Right lobe of liver (tissue), 6 donors: ENCODE measurements at places on chromosomes 13 and 19.

DNA sequence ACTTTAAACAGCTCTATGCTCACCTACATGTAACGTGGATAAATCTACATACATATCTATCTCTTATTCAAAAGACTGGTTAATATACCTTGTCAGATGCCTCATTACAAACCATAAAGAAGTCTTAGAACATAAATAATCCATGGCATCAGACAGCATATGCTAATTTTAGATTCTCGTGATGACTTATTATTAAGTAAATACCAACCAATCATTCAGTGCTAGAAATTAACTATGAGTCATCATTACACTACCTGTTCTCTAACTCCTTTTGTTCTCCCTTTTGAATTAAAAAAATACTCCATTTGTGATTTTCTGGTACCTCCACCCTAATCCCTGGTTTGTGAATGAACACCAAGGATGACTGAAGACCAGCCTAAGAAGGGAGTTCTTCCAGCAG, 754.3 kb upstream of the ARGLU1 start:
- no peak for DNase-seq

DNA sequence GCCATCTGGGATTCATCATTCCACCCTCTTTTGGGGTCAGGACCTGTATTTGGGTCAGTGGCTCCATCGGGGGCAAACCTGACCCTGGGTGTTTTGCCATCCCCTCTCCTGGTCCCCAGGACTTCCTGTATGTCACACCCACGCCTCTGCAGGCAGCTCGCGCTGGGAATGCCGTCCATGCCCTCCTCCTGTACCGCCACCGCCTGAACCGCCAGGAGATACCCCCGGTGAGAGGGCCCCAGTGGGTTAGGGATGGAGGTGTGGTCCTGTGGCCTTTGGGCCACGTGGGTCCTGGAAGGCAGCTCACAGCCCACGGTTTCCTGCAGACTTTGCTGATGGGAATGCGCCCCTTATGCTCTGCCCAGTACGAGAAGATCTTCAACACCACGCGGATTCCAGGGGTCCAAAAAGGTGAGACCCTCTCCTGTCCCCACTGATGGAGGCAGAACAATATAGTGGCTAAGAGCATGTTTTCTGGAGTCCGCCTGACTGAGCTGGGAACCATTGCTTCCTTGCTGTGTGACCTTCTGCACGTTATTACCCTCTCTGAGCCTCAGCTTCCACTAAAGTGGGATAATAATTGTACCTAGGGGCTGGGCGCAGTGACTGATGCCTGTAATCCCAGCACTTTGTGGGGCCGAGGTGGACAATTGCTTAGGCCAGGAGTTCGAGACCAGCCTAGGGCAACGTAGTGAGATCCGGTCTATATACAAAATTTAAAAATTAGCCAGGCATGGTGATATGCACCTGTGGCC, 14.1 kb downstream of the CPT1C start:
- no peak for DNase-seq

DNA sequence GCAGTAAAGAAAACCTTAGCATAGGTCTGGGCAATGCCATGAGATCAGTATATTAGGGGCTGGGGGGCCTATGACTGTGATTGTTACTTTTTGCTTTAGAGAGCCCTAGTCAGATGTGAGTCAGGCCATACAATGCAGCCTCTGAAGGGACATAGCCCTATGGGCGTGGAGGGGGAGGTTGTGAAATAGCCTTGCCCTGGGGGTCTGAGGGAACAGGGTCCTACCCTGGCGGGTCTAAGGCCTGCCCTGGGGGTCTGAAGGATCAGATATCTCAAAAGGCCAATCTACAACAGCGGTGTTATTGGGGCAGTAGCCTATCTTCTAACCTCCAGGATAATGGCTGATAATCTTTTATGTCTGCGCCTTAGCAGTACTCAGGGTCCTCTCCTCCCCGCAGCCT, 13.8 kb upstream of the SLC1A5 start:
- DNase-seq = no peak

- peak; percentile 39 for DNase-seq
Measured at GRCh38 chr19:48638831-48639381, 1.7 kb upstream of the DBP start.

- no peak for DNase-seq
Measured at GRCh38 chr19:44525721-44526430, 3.6 kb downstream of the CEACAM20 start.

DNA sequence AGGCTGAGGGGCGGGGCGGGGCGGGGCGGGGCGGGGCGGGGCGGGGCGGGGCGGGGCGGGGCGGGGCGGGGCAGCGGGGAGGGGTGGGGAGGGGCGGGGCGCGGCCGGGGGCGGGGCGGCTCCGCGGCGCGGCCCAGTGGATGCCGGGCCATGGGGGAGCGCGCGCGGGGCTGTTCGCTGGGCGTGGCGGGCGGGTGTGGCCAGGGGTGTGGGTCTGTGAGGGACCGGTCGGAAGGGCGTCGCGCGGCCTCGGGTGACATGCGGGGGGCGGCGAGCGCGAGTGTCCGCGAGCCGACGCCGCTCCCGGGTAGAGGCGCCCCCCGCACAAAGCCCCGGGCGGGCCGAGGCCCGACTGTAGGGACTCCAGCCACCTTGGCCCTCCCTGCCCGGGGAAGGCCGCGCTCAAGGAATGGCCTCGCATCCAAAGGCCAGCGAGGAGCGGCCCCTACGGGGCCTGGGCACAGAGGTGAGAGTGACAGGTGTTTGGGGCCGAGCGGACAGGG, at the start of gene ZFP28:
Gene ZFP28 (plus strand): TSS at position 188 of the 503 bp plus-strand sequence. CDS start 71 bp downstream, at position 259.
- DNase-seq = peak; percentile 75

DNA sequence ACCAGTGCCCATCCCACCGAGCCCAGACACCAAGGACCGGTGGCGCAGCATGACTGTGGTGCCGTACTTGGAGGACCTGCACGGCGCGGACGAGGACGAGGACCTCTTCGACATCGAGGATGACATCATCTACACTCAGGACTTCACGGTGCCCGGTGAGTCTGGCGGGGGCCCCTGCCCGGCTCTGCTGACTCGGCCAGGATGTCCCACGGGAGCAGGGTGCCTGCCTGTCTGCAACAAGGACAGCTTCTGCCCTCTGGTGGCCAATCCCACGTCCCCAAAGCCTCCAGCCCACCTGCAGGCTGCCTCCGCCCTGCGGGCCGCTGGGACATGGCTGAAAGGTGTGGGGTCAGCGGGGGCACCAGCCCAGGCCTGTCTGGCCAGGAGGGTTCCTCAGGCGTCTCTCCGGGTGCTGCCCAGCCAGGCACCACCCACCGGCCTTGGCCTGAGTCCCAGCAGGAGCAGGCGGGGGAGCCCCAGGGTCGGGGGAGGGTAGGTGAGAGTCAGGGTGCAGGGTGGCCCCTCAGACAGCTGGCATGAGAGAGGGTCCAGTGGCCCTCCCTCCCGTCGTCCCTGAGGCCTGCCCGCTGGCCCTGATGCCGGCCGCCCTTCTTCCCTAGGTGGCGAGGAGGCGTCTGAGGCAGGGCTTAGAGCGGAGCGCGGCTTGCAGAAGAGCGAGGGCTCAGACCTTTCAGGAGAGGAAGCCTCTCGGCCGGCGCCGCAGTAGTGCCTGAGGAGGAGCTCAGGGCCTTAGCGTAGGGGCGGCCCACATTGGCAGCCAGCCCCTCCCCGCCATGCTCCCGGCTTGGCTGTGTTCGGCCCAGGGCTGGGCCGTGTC, 14.6 kb downstream of the CBARP start:
- DNase-seq = no peak

GRCh38 chr19:41298348-41298964, 11.5 kb upstream of the CCDC97 start:
- DNase-seq = peak; percentile 42

DNA sequence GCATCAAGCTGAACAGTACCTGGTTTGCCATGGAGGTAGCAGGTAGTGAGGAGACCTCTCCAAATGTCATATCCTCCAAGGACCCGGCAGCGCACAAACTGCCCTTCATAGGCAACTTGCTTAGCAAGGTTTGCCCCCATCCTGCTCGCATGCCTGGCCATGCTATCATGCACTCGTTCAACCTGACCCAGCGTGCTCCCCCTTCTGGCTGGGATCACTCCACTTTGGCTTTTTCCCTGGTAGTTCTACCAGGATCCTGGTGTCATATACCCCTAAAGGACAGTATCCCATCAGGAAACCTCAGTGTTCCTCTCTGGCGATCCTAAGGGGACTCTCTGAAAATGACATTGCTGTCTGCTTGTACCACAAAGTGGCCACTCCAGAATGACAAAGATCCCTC, 38.6 kb upstream of the ZNF30 start:
- no peak for DNase-seq

GRCh38 chr13:32309312-32310133, 5.6 kb downstream of the ZAR1L start:
- DNase-seq = peak; percentile 62

GRCh38 chr13:32752997-32753606, 166.8 kb downstream of the PDS5B start:
- no peak for DNase-seq

- DNase-seq = peak; percentile 78
Measured at GRCh38 chr13:52455677-52456041, 381 bp downstream of the CKAP2 start.

- peak; percentile 98 for DNase-seq
Measured at GRCh38 chr19:934865-935479, 9.1 kb downstream of the ARID3A start.

GRCh38 chr19:48350856-48351255, 12.9 kb downstream of the TMEM143 start:
- DNase-seq = no peak

- no peak for DNase-seq
Measured at GRCh38 chr13:26449063-26449848, 108.2 kb upstream of the WASF3 start.

GRCh38 chr13:110286833-110287819, 19.8 kb downstream of the COL4A1 start:
- no peak for DNase-seq

GRCh38 chr13:42747399-42747873, 33.9 kb upstream of the FAM216B start:
- DNase-seq = no peak

GRCh38 chr19:3821156-3821555, 35.0 kb upstream of the MATK start:
- DNase-seq = no peak

DNA sequence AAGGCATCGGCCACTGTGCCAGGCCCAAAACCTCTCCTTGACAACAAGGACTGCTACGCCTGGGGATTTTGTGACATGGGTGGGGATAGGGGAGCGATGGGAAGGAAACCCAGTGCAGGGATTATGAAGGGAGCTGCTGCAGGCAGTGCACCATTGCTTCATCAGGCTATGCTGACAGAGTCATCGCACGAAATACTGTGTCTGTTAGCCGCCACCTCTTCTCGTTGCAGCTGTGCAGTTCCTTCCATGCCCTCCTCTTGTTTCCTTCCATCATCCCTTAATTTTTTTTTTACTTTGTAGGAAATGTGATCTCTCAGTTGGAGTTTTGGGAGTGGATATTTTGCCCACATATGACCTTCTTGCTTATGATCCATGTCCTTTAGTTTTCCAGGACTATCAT, 178.7 kb downstream of the RFC3 start:
- no peak for DNase-seq

DNA sequence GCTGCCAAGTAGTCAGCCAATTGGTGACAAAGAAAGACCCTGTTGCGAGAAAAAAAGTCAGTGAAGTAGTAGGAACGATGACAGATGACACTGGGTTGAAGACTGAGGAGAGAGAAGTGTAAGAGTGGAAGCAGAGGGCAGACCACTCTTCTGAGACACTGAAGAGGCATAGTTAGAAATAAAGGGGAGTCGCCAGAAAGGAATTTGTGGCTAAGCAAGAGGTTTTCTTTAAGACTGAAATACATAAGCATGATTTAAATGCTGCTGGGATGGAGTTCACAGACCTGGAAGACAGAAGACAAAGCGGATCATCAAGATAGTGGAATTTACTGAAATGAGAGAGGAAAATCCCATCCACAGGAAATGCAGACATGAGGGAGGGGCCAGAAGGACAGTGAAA, 56.2 kb upstream of the USPL1 start:
- DNase-seq = no peak

DNA sequence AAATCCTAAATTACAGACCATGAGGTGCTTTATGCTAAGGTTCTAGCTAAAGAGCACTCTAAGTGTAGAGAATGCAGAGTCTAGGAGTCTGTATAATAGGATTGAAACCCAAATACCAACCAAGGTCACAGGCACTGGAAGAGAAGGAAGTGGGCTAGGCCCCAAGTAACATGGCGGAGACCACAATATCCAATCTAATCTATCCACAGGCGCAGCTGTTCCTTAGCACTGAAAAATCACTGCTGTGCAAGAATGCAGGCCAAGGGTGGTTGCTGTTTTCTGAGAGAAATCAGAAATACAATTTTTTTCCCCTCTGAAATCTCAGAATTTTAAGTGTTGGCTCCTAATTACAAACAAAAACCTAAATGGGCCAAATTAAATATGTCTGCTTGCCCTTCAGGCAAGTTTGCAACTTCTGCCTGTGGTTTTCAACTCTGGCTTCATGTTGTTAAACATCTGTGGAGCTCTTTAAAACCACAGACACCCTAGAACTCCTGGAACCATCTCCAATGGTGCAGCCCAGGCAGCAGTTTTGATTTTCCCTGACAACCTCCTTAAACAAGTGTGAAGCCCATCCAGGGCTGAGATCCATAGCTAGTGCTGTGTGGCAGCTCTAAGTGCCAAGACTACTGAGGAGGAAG, 6.1 kb downstream of the RANBP3 start:
- no peak for DNase-seq

- DNase-seq = no peak
Measured at GRCh38 chr19:50599427-50599826, 31.2 kb upstream of the LRRC4B start.

- DNase-seq = no peak
Measured at GRCh38 chr19:11594084-11594483, 3.2 kb upstream of the ZNF627 start.

- DNase-seq = peak; percentile 53
Measured at GRCh38 chr13:45242070-45242469, 41.2 kb upstream of the KCTD4 start.

DNA sequence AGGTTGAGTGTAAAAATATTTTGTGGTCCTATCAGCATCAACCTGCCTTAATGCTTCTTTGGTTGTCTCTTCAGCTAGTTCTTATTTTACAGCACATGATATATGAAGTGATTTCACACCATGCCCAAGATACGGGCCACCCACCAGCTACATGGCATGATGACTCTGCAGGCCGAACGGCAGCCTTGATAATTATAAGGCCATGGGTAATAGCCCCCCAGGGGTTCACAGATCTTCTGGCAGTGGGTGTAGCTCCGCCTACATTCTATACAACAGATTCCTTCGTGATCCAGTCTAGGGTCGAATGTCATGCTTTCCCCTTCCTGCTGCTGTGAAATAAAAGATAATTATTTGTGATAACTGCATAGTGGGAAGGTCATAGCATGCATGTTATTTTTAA, 36.1 kb downstream of the CNMD start:
- DNase-seq = no peak

- peak; percentile 58 for DNase-seq
Measured at GRCh38 chr19:47778954-47779351, 450 bp downstream of the SELENOW start.

GRCh38 chr19:2627319-2627829, 75.1 kb downstream of the GNG7 start:
- peak; percentile 89 for DNase-seq
